Activated naive CD8-positive, alpha-beta T cell treated with anti-CD3 and anti-CD28 coated beads, Interleukin-2, amount 50 U/mL, for 16 hours (primary cell): ENCODE measurements at places on chromosomes 1 and 21.

DNA sequence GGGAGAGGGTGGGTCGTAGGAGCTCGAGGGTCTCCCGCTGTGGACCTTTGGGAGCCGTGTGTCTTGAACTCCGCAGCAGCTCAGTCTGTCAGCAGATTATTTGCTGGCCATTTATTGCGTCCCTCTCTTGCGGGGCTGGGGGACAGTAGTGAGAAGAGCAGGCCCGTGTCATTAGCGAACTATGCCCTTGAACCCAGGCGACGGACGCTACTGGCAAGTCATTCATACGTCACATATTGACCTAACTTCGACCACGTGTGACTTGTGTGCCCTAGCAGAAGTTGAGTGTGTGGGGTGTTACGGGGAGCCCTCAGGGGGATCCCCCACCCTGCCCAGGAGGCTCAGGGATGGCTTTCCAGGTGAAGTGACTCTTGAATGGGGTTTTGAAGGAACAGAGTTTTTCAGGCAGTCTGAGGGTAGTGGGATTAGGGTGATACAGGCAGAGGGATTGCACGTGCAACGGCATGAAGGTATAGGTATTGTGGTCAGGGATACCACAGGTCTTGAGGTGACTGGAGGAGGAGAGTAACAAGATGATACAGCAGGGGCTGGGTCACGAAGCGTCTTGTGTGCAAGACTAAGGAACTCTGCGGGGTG is 13.0 kb downstream of the RCC1 start:
- DNase-seq: no peak

DNA sequence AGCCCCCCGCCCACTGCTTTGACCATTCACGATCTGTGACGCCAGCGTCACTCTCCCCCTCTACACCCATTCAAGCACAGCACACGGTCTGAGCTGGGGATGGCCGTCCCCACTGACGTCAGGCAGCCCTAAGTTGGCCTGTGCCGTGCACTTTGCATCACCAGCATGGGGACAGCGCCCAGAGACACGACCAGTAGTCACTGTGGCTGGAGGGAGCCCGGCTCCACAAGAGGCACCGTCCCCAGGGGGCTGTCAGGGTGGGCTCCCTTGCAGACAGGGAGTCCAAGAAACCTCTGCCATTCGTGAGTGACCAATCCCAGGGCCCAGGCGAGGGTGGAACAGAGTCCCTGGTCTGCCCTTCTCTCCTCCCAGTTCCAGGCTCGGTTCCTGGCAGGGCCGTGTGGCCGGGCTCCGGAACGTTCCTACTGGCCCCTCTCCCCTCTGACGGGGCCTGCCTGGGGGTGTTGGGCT is 2.3 kb downstream of the KRTAP10-8 start:
- no peak for DNase-seq

DNA sequence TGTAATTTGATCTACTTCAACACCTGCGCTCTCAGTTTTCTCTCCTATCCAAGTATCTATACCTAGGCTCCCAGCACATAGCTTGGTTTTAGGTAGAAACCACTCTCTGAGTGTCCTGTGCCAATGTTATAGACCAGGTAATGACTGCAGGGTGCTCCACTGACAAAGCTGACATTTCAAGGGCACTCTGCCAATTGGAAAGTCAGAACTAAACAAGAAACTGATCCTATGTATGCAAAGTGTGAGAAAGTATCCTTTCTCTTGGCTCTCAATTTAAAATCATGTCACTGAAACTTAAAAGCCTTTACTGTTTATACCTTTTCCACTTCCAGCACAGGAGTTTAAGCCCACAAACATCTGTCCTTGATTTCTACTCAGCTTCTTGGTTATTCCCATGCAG is 45.0 kb upstream of the AIM2 start:
- no peak for DNase-seq

GRCh38 chr1:40980453-40981121 is 1.1 kb downstream of the CTPS1 start:
- DNase-seq: peak; percentile 16

GRCh38 chr1:156655151-156655903 is 13.4 kb downstream of the BCAN start:
- DNase-seq: no peak

- no peak for DNase-seq
These were observed 3.2 kb downstream of the SON start for GRCh38 chr21:33546086-33546485.

DNA sequence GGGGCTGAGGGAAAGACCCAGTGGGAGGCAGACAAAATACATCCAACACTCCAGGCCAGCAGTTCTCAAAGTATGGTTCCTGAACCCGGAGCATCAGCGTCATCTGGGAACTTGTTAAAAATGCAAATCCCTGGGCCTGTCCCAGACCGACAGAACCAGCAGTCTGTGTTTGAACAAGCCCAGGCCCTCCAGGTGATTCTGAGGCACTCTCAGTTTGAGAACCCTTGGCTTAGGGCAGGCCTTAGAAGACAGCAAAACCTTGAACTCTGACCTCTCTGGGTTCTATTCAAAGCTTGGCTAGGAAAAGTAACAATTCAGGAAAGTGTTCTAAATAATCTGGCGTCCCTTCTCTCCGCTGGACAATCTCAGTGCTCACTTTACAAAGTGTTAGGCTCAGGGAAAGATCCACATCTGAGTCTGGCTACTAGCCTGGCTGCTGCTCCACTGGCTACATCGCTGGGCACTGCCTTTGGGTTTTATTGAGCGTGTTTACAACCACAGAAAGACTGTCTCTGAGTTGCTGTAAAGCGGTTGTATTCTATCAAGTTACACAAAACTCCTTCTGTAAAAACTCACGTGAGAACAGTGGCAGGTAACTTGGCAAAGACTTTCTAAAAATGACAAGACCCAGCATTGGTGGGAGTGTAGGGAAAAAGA is 166.1 kb downstream of the HIVEP3 start:
- no peak for DNase-seq

DNA sequence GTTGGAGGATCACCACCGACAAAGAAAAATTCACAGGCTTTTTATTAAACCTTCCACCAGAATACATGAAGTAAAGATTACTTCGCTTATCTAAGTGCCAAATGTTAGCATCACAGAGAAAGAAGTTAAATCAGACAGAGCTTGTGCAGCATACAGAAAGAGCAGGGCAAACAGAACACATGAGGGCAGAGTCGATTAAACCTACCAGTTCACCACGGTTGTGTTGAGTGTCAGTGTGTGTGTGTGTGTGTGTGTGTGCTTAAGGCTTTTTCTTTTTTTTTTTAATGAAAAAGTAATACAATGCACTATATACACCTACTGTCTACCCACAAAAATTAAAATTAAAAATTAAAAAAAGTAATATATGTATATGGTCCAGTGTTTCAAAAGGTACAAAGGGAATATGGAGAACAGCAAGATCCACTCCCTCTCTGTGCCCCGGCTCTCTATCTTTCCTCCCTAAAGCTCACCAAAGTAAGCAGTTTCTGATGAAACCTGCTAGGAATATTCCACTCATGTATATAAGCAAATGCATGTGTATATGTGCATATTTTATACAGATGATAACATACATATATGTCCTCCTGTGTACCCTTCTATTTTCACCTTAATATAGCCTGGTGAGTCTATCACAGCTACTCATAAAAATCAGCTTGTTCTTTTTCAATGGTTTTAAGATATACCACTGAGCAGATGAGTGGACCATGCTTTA is 17.7 kb downstream of the YIPF1 start:
- DNase-seq: no peak

DNA sequence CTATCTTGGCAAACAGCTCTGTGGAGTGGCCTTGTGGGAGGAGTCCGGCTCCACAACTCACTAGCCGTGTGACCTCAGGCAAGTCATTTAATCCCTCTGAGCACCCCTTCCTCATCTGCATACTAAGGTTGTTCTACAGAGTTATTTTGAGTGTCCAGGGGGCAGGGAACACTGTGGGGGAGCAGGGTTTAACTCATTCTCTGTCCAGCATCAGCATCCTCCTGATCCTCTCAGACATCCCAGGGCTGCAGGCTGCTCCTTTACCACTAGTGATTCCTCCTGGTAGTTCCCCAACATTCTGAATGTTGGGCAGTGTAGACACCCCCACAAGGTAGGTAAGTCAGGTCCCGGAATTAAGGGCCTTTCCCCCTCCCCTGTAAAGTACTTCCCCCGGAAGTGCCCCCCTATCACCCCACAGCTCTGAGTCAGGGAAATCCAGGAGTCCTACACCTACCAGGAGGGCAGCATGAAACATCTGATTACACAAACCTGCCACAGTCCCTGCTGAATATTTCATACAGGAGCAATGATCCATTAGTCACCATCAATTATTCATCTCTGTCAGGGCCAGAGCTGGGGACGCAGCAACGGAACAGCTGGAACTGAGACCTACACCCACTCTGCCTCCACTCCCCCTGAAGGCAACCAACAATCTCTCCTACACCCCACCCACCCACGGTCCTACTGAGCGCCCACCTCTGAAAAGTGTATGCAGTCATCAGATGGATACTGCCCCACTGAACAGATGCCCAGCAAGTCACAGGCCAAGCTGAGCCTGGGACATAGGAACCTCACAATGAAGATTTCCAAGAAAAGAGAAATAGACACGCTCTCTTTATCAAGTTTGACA is 20.5 kb downstream of the SYT2 start:
- DNase-seq: no peak

GRCh38 chr1:14851760-14852159 is 253.3 kb downstream of the KAZN start:
- no peak for DNase-seq

- no peak for DNase-seq
These were observed 862.0 kb upstream of the NEGR1 start for GRCh38 chr1:73144311-73144710.

DNA sequence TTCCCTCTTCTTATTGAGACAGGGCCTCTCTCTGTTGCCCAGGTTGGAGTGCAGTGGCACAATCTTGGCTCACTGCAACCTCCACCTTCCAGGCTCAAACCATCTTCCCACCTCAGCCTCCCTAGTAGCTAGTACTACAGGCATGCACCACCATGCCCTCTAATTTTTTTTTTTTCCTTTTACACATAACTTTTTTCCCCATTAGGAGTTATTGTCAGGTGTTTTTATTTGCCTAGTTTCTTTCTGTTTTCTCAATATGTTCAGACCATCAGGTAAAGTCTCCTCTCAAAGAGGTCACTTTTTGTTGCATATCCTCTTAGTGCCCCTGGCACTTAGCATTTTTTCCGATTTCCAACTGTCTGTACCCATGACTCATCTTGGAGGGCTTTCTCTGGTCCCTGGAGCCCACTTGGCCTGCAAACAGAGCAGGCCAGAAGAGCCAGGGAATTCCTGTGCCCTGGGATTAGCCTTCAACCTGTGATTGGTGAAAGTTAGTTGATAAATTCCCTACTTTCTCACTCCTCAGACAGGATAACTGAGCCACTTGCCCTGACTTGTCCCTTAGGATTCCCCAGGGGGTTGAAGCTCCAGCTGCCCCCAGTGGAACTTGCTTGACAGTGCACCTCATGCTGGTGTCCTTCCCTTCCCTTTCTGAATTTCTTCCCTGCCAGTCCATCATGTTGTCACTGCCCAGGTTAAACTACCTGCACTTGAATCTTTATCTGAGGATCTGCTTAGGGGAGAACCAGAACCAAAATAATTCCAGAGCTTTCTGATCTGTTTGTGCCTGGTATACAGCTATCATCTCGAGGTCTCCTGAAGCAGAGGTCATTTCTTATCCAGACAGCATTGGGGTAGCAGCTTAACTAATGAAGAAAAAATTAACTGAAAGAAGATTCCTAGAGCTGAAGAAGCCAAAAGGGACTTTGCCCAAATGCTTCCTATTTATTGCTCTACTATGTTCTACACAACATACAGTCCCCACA is 2.4 kb downstream of the NTPCR start:
- no peak for DNase-seq

GRCh38 chr1:228209657-228210056 is 1.8 kb downstream of the OBSCN start:
- DNase-seq: no peak

DNA sequence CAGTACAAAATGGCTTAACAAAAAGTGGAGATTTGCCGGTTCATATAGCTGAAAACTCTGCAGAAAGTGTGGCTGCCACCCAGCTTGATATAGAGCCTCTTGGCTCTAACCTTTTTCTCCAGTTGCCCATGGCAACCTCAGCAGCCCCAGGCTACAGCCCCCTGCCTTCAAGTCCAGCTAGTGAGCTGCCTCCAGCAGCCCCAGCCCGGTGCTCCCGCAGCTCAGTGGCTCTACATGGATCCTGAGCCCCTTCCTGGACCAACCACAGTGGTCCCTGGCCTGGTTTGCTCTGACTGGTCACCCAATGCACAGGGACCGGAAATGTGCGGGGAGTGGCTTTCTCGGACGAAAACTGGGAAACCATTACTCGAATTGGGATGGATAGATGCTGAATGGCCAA is 13.3 kb upstream of the ATF3 start:
- no peak for DNase-seq

GRCh38 chr1:226826479-226827261 is 43.7 kb upstream of the PSEN2 start:
- DNase-seq: no peak

GRCh38 chr1:181251001-181251712 is 162.7 kb downstream of the IER5 start:
- DNase-seq: no peak

GRCh38 chr1:207813512-207813881 is 61.6 kb downstream of the CD46 start:
- DNase-seq: no peak

GRCh38 chr1:151196292-151196800 is 2.0 kb upstream of the PIP5K1A start:
- no peak for DNase-seq

DNA sequence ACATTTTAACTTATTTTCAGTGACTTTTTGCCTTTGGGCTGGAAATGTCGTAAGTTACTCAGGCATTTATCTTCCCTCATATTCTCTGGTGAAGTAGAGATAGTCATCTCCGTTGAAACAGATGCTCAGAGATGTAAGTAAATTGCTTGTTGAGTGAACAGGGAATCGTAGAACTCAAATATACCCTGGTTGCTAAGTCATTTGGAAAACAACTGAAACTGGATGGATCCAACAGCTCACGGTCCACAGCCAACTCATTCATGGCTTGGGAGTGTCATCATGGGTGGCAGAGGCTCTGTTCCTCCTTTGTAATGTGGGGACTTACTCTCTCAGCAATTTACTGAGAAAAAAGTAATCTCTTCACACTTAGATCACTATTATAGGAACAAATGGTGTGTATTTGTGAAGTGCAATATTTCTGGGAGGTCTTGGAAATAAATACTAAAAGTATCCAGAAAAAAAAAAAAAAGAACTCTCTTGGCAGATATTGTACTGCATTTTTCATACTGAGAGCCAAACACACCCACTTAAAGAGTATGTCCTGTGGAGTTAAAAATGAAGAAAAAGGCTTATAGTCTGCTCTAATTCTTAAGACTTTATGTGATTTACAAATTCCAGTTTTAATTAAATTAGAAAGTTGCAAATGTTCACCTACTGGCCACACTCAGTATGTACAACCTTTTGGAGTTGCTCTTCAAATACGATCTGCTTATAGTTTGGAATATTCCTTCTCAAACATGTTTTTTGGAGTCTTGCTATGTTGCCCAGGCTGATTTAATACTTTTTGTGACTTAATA is 107.4 kb downstream of the LEPR start:
- DNase-seq: no peak
